ENCODE measurements at places on chromosomes 4 and X.

DNA sequence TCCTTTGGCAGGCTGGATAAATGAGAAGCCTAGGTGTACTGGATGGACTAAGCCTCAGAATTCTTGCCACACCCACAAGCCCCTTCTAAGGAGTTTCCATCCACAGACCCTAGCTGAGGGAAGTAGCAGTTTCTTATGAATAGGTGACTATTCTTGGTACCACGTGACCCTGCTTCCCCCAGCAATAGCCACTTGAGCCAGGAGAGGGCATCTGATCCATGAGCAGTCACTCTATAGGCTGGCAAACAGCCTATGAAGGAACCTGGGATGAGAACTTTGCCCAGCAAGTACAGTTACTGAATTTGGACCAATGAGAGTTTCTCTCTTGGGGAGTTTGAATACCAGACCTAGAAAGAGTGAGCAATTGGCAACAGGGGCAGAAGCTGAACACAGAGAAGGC, 84.0 kb downstream of the RTL9 start:
- DNase-seq, result no peak

GRCh38 chr4:108833046-108833445, 70.2 kb upstream of the ETNPPL start:
- no peak for DNase-seq

- no peak for DNase-seq
Observed at GRCh38 chr4:26356081-26356501, 35.3 kb downstream of the RBPJ start.

DNA sequence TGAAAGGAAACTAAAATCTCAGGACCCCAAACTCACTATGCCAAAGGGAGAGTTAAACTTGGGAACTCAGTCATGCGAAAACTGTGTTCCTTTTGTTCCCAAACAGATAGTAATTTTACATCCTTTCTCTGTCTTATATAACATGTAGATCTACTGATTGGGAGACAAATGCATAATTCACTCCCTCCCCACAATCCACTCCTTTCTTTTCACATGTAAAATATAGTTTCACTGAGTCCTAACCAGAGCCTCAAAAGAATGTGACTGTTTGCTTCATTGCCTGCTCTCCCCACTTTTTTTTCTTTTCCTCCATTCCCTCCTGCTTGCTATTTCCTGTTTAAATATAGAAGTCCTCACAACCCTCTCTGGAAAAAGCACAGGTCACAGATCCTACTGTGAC, 699.3 kb upstream of the ADGRL3 start:
- no peak for DNase-seq

DNA sequence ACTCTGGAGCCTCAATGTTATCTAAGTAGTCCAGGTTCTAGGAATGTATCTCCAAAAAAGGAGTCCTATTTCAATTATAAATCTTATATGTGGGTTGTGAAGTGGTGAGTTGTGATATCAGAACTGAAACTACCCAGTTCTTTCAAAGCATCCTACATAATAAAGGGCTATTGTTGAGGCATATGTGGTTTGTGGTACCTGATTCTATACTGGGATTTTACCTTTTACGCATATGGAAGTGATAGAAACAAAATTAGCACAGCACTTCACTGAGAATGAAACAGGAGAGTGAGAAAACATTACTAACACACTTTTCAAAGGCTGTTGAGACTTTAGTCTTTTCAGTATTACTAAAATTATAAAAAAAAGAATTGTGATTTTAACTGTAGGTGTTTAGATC, 417.7 kb upstream of the GALNT7 start:
- no peak for DNase-seq

GRCh38 chr4:153296040-153296823, 48.3 kb upstream of the MND1 start:
- DNase-seq, result no peak

- DNase-seq, result no peak
Observed at GRCh38 chrX:149567621-149568417, 18.1 kb upstream of the HSFX3 start.

DNA sequence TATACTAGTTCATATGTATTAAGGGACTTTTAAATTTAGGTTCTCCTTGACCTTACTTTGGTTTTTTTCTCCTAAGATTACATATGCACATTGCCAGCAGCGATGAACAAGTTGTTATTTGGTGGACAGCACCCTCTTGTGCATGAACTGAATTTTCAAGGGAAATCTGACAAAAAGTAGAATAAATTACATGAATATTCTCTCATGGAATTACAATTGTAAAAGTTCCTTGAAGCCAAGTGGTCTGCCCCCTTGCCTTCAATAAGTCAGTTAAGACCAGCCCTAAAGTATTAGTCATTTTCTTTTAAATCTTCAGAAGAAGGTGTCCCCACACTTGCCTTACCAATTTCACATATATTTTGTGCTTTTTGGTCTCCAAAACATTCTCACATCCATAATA, 30.7 kb upstream of the SMARCA5 start:
- no peak for DNase-seq

- no peak for DNase-seq
Observed at GRCh38 chr4:86975927-86976326, 41.1 kb downstream of the AFF1 start.

GRCh38 chr4:119264743-119265142, 52.2 kb downstream of the USP53 start:
- no peak for DNase-seq

DNA sequence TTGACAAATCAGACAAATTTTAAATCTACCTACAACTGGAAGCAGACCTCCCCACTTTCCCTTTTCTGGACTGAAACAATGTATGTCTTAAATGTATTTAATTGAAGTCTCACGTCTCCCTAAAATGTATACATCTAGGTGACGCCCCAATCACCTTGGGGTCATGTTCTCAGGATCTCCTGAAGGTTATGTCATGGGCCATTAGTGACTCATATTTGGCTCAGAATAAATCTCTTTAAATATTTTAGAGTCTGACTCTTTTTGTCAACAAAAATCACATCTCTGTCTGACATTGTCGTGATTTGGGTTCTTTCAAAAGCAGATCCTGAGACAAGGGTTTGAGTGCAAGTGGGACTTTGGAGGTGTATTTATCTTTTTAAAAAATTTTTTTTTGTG, 26.2 kb upstream of the BOD1L1 start:
- DNase-seq, result no peak
